ENCODE measurements at places on chromosomes 5 and 9.

DNA sequence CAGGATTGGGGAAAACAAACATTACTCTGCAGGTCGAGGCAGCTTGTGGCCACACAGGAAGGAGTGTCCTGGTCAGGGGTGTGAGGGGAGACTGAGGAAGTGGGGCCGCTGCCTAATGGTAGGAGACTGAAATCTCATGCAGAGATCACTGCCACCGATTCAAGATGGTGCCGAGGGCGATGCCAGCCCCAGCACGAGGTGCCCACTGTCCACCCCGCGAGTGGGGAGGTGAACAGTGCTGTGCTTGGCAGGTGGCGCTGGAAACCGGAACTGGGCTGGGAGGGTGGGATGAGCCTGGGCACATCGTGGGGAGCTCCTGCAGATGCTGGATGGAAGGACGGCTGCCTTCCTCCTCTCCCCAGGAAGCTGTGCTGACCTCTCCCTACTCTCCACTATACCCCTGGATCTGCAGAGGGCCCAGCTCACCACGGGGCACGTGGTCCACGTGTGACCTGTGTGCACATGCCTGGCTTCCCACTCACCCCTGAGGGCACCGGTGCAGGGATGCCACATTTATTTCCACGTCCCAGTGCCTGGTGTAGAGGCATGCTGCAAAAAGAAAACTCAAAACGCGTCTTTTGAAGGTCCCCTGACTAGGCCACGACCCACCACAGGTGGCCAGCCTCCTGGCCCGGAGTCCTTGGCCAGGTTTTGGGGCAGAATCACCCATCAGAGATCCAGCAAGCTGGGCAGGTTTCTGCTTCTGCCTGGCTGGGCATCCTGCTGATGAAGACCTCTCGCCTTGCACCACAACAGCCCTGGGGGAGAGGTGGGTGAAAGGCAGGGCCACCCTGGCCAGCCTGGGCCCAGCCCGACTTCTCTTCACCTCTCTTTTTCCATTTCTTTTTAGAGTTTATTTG lies 71.7 kb upstream of the FCN1 start:
- no peak for DNase-seq

DNA sequence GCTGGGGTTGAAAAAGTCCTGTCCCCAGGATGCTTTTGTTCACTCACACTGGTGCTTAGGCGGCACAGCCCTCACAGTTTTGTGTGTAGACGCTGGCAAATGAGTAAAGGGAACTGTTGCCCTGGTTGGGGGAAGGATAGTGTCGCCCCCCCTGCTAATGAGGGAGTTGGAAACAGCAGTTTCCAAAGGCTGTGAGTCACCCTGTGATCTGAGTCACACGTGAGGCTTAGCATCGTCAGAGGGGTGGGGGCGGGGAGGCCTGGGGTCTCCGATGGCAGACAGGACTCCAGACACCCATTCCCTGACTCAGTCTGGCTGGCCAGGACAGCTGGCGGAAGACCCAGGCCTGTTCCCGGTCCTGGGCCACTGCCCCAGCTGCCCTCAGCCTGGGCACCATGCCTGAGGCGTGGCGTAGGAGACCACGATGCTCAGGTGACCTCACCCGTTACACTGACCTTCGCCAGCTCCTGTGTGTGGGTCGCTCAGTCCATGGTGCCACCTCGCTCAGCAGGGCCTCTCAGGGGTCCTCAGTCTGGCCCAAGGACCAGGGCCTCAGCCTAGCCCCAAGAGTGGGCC lies 2.9 kb downstream of the DNAJB5 start:
- DNase-seq = peak; percentile 78

GRCh38 chr9:101566904-101567724 lies 27.7 kb downstream of the PPP3R2 start:
- DNase-seq = peak; percentile 25

- no peak for DNase-seq
Measured at GRCh38 chr9:132446887-132447286, 36.9 kb downstream of the CFAP77 start.

DNA sequence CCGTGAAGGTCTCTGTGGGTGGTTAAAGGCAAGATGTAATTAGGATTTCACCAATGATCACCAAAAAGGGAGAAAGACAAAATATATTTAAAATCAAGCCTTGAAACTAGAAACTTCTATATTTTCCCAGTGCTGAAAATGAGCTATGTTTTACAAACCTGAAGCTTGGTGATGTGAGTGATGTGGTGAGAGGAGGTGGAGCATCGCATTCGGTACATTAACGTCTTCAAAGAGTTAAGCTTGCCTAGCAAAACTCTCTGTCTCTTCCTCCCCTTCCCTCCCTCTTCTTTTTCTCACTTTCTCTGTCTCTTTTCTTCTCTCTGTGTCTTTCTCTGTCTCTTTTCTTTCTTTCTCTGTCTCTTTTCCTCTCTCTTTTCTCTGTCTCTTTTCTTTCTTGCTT lies 347.3 kb upstream of the IRX2 start:
- no peak for DNase-seq

- DNase-seq = no peak
Measured at GRCh38 chr9:698276-698675, 143.2 kb upstream of the DMRT1 start.

- DNase-seq = no peak
Measured at GRCh38 chr5:175746851-175747250, 89.0 kb downstream of the HRH2 start.

- no peak for DNase-seq
Measured at GRCh38 chr9:78005231-78006002, 26.2 kb downstream of the GNAQ start.

Data from stimulated activated CD4-positive, alpha-beta T cell treated with anti-CD3 and anti-CD28 coated beads, Interleukin-1b, Interleukin-23, amount 100 ng/mL, for 48 hours (primary cell).